ENCODE measurements at places on chromosomes 4 and X. TPM values are rescaled to one million over a fixed set of nuclear protein-coding genes. Genes with fewer than 3 reads are reported as not detected.

PCDH11X gene
- not detected for total RNA-seq

ITIH6 gene
- not detected for total RNA-seq

AMTN gene
- total RNA-seq = not detected

FAM236C gene
- total RNA-seq = not detected

PAGE2B gene
- total RNA-seq = not detected

CT45A5 gene
- not detected for total RNA-seq

ADAMTS3 gene
- not detected for total RNA-seq

UBE2D3 gene
- total RNA-seq = 216 TPM

NDST3 gene
- not detected for total RNA-seq

JAKMIP1 gene
- total RNA-seq = not detected

GUCY1B1 gene
- total RNA-seq = 0.16 TPM

CASP6 gene
- 16.7 TPM for total RNA-seq

HSPA4L gene
- total RNA-seq = 7.2 TPM

BOD1L1 gene
- total RNA-seq = 17.3 TPM

RNF150 gene
- total RNA-seq = 0.30 TPM

MAPK10 gene
- total RNA-seq = 0.50 TPM

EGF gene
- total RNA-seq = 0.33 TPM

INTS6L gene
- 0.31 TPM for total RNA-seq

DACH2 gene
- total RNA-seq = not detected

MAP3K15 gene
- total RNA-seq = 1.9 TPM

WDR17 gene
- 2.3 TPM for total RNA-seq

SHROOM4 gene
- total RNA-seq = not detected

GC gene
- not detected for total RNA-seq

TEX13C gene
- total RNA-seq = not detected

SRPK3 gene
- total RNA-seq = not detected

LRCH2 gene
- total RNA-seq = 0.03 TPM

STARD8 gene
- 1.8 TPM for total RNA-seq

MAP7D2 gene
- total RNA-seq = 5.4 TPM

SPANXN5 gene
- not detected for total RNA-seq

RRH gene
- total RNA-seq = 0.12 TPM

MAGEA8 gene
- not detected for total RNA-seq

CXCL1 gene
- total RNA-seq = 9.5 TPM

AR gene
- 2.7 TPM for total RNA-seq

ARHGAP4 gene
- 0.95 TPM for total RNA-seq

NUDT10 gene
- 0.98 TPM for total RNA-seq

EPHA5 gene
- 0.48 TPM for total RNA-seq

NXF2B gene
- not detected for total RNA-seq

NPY5R gene
- not detected for total RNA-seq

PASD1 gene
- not detected for total RNA-seq

PRDM5 gene
- total RNA-seq = 5.3 TPM

Data from A549 treated with GW870086 at 1 μM for 4 hours (cell line).